ENCODE measurements at places on chromosomes 11 and 22.

- no peak for DNase-seq
Observed at GRCh38 chr22:47570300-47570685, 807.8 kb downstream of the TBC1D22A start.

DNA sequence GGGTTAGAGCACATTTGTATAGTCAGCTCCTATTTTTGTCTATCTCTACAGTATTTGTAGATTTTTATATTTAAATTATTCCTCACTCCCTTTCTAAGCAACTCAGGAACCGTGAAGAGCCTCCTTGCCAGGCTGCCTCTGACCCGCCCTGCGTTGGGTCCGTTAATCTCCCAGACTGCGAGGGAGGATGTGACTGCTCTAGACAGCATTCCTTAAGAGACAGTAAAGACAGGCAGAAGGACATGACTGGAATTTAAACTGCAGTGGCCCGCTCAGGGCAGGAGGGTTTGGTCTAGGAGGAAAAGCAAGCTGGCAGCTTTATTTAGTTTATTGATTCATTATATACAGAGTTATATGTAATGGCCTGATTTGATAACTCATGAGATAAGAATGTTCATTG is 413.7 kb downstream of the TMEM135 start:
- no peak for DNase-seq

GRCh38 chr22:42581762-42582716 is 28.3 kb downstream of the SERHL2 start:
- peak; percentile 76 for DNase-seq

DNA sequence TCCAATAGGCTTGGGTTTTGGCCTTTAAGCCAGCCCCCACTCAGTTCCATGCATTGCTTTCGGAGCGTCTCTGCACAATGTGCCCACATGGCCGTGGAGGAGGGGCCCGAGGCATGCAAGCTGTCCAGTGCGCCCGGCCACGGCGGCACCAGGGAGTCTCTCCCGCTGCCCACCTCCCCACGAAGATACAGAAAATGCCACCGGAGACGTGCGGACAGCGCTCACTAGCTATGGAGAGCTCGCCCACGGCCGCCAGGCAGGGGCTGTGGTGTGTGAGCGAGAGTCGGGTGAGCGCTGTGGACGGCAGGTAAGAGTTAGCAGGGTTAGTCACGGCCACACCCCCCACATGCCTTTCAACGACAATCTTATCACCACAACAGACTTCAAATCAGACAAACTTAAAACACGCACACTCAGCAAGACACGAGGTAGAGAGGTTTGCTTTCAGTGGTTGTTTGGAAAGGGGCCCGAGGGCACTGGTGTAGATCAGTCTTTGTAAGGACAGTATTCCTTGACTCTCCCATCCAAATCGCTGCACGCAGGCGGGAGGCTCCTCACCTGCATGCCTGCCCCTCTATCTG is 18.7 kb upstream of the BID start:
- DNase-seq: no peak

GRCh38 chr22:49638788-49639187 is 188.9 kb downstream of the BRD1 start:
- no peak for DNase-seq

GRCh38 chr11:7572001-7572712 is 58.4 kb downstream of the PPFIBP2 start:
- no peak for DNase-seq

DNA sequence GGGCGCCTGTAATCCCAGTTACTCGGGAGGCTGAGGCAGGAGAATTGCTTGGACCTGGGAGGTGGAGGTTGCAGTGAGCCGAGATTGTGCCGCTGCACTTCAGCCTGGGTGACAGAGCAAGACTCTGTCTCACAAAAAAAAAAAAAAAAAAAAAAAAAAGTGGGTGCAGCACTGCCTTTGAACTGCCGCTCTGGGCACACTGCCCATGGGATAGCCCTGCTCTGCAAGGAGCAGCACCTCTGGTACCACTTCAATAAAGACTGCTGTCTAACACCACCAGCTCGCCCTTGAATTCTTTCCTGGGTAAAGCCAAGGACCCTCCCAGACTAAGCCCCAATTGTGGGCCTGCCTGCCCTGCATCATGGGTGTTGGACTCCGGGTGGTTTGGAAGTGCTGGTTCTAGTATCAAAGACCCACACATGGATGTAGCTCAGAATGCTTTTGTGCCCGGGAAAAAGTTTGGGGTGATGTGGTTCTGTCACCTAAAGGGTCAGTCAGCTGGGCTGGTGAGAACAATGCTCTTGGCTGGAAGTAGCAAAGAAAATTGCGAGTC is 444.3 kb downstream of the TBC1D22A start:
- DNase-seq: no peak

GRCh38 chr11:33062137-33062536 is 22.8 kb downstream of the TCP11L1 start:
- no peak for DNase-seq

- peak; percentile 45 for DNase-seq
Observed at GRCh38 chr11:66081505-66081904, 11.4 kb downstream of the PACS1 start.

DNA sequence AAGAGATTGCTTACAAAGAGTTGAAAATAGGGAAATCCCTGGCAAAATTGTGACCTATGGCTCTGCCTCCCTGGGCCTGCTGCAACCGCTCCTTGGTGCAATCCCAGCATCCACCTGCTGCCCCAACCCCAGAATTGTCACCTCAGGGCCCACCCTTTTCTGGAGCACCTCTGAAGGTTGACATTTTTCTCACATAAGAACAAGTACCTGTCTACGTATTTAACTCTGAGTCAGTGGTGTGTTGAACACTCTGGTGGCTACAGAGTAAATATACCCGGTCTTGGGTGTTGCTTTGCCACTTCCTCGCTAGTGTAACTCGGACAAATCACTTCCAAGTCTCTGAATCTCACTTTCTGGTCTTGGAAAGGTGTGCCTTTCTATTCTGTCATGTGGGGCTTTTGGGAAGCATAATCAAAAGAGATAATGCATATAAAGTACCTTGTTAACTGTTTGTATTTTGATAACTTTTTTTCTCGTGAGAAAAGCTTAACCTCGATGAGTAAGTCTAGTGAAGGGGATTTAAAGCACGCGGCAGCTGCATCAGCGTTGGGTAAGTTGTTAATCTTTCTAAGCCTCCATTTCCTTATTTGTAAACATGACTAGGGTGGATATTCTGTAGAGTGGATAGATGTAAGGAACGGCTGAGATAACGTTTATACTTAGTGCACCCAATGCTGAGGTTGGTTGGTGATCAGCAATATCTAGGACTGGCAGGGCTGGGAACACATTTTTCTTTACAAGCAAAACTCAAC is 881.2 kb downstream of the OPCML start:
- DNase-seq: no peak

GRCh38 chr22:30062259-30062658 is 18.0 kb upstream of the HORMAD2 start:
- DNase-seq: no peak

DNA sequence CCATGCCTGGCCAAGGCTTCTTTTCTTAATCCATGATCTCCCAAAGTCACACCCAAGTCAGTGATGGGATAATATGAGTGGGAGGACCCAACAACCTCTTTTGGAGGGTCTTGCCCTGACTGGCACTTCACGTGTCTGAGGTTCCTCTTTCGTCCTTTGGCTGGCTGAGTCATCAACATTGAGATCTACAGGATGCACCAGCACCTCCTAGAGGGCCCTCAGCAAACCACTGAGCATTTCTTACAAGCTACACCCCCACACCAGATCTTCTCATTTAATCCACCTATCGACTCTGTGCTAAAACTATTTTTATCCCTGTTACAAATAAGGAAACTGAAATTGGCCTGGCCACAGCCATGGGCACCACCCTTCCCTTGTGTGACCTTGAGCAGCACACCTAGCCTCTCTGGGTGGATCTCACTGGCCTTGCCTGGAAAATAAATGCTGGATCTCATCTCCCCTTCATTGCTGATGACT is 63.4 kb downstream of the FLI1 start:
- peak; percentile 46 for DNase-seq

GRCh38 chr22:45164270-45165088 is 754 bp downstream of the NUP50 start:
- DNase-seq: peak; percentile 16

DNA sequence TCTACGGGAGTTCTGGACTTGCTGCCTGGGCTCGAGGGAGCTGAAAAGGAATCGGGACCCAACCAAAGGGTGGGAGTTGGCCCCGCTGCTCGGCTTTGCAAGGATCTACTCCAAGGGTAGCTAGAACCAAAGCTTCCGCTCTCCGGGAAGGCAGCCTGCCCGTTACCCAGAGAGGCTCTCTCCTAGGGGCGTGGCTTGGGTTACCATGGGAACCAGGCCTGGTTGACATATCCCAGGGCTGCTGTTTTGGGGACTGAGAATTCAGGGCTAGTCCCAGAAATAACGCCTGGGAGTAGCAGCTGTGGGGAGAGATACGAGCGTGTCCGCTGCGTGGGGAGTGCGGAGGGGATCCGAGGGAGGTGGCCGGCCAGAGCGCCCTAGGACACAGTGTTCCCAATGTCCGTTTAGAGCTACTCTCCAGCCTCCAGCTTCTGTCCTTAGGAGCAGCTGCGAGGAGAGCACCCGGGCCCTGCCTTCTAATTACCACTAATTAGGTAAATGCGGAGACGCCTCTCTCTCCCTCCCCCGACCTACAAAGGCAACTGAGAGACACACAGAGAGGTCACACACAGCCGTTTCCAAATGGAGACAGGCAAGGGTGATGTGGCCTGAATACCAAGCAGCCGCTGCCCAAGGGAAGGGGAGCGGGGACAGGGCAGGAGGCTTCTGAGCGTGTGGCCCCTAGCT is 141.6 kb upstream of the CADM1 start:
- DNase-seq: no peak

GRCh38 chr11:19164230-19164855 is 37.4 kb downstream of the CSRP3 start:
- DNase-seq: no peak

GRCh38 chr11:18794956-18795355 is 3.4 kb upstream of the PTPN5 start:
- DNase-seq: no peak

DNA sequence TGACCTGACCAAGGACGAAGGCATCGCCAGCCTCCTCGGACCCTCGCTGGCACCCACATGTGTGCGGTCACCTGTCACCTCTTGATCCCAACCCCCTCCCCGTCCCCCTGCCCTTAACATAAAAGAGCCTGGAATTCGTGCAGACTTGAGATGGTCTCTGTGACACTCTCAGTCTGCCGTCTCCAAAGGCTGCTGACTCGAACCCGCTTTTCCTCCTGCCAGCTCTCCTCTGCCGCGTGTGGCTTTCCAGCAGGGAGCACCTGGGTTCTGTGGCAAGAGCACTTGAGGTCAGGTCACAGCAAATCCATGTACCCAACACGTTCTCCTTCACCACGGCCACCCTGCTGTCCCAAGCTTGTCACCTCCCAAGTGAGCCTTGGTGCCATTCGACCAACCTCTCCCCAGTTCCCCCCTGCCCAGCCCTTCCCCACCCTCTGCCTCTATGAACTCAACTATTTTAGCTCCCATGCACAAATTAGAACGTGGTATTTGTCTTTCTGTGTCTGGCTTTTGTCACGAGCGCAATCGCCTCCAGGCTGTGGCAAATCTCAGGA is 207.6 kb downstream of the BRD1 start:
- no peak for DNase-seq

DNA sequence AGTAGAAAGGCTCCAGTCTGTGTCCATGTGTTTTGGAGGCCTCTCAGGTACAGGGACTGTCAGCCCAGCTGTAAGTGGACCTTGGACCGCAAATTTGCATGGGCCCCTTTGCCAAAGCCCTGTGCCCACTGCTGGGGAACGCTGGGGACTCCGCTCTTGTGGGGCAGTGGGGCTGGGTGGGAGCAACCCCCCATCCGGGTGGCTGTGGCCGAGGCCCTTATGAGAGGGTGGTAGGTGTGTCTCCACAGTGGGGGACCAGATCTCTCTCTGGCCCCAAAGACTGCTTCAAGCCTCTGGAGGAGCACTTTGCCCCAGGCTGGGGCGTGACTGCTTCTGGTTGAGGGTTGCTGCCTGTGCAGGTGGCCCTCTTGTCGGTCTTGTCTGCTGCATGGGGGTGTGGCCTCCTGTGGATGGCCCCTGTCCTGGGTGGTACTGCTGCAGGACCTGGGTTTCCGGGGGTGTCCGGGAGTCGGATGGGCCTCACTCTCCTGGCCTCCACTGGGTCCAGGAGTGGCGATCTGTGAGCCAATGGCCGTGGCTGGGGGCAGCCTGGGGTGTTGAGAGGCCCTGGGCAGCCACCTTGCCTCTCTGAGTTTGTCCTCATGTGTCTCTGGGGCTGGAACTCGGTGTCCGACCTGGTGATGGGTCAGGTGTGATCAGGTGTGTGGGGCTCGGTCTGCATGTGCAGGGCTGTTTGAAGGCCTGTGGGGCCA is 15.9 kb downstream of the KCNQ1 start:
- no peak for DNase-seq

DNA sequence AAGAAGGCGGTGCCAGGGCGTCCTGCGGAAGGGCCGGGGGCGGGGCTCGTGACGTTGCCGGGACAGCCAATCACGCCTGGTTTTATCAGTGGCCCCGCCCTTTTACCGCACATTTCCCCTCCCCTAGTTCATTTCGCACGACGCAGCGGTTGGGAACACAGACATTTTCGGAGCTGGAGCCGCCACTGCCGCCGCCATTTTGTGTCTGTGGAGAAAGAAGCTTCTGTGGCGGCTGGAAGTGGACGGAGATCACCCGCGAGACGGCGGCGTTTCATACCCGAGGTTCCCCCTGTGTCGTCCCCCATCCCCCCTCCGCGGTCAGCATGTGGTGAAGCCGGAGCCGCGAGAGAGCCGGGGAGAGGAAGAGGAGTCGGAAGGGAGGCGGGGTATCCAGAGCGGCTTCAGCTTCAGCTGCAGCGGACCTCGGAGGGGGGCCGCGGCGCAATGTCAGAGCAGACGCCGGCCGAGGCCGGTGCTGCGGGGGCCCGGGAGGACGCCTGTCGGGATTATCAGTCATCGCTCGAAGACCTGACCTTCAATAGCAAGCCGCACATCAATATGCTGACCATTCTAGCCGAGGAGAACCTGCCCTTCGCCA is at the start of gene PCF11:
TSS of gene PCF11 (plus strand) at position 136 of the 598 bp plus-strand sequence. CDS start at position 445, 309 bp downstream.
- no peak for DNase-seq

DNA sequence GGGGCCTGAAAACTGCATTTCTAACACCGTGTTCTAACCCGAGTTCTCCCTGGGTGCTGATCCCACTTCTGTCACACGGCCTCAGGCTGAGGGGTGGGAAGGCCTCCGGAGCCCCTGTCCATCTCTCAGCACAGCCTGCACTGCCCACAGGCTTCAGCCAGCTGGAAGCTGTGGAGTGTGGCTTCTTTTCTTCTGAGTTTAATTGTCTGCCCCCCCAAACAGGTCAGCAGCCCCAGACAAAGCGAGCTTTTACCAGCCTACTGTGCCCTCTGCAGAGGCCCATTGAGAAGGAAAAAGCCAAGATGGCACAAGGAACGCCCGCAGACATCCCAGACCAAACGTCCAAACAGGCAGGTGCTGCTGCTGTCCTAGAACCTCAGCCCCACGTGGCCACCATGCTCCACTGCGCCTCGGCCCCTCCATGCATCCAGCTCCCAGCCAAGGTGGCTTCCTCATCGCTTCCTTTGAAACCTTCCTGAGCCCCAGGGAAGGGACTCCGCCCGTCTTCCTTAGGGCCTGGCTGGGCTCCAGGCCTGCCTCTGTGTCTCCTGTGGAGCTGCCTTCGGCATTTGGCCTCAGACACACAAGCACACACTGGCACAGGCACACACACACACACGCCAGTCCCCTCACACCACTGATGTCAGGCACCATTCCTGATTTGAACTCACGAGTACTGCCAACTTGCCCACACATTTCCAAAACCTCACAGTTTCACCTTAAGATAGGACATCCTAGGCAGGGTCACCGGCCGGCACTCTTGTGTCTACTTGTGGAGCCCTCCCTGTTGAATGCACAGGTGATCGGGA is 1.7 kb downstream of the MOB2 start:
- DNase-seq: no peak

- DNase-seq: no peak
Observed at GRCh38 chr11:17563231-17563646, 16.2 kb downstream of the OTOG start.
